ENCODE measurements at places on chromosomes 2 and 18.

DNA sequence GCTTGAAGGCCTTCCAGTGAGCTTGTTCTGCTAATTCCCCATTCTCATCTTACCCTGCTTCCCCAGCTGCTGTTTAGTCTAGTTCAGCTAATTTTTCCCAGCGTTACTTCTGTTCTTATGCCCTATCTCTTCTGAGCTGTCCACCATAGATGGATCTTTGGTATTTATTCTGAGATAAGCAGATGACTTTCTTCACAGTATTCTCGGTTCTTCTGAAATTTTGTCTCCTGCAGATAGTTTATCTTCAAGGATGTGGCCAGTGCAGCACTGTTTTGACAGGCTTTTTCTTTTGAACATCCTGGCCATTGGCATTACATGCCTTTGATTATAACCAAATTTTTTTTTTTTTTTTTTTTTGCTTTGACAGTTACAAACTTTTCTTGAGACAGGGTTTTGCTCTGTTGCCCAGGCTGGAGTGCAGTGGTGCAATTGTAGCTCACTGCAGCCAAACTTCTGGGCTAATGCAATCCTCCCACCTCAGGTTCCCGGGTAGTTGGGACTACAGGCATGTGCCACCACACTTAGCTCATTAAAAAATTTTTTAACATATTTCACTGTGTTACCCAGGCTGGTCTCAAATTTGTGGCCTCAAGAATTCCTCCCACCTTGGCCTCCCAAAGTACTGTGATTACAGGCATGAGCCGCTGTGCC is 134.2 kb downstream of the WDSUB1 start:
- no peak for DNase-seq

- no peak for DNase-seq
Observed at GRCh38 chr2:139271149-139271548, 491.0 kb upstream of the NXPH2 start.

- no peak for DNase-seq
Observed at GRCh38 chr2:238848976-238849853, 1.3 kb downstream of the TWIST2 start.

- DNase-seq: no peak
Observed at GRCh38 chr2:38465789-38466127, 88.7 kb upstream of the ATL2 start.

DNA sequence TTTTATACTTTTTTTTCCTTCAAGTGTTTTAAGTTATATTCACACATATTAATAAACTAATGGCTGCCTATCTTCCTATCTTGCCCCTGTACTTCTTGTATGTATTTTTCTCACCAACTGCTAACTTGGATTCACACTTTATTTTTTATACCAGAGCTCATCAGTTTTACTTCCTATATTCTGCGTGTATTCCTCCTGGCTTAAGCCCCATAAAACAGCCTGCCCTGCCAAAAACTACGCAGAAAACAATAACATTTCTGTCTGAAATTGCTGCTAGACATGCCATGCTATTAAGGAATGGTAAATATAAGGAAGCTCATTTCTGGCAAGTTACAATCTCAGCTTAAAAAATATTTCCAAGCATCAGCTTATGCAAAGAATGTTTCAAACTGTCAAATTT is 172.3 kb downstream of the UBE2E3 start:
- DNase-seq: no peak

DNA sequence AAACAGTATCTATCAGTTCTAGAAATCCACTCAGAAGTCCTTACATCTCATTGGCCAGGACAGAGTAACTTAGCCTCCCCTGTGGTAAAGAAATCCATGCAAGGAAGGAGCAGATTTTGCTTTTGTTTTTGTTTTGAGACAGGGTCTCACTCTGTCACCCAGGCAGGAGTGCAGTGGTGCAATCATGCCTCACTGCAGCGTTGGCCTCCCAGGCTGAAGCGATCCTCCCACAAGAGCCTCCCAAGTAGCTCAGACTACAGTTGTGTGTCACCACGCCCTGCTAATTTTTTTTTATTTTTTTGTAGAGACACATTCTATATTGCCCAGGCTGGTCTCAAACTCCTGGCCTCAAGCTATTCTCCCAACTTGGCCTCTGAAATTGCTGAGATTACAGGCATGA is 185.1 kb downstream of the NRP2 start:
- DNase-seq: no peak

DNA sequence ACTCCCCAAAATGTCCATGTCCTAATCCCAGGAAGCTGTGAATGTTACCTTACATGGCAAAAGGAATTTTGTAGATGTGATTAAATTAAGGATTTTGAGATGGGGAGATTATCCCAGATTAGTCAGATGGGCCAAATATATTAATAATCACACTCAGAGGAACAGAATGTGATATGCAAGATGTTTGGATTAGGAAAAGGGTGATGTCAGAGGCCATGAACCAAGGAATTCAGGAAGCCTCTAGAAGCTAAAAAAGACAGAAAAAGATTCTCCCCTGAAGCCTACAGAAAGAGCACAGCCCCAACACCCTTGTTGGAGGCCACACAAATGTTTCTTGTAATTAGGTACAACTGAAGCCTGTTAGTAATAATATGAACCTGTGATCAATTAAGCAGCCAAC is 13.1 kb downstream of the TMEM131 start:
- DNase-seq: no peak

Measured in cortex of kidney (tissue), 1 donor.